Glutamatergic neuron (in vitro differentiated cells): ENCODE measurements at places on chromosomes 4 and X.

- no peak for DNase-seq
Measured at GRCh38 chr4:13918110-13918509, 290.6 kb upstream of the BOD1L1 start.

DNA sequence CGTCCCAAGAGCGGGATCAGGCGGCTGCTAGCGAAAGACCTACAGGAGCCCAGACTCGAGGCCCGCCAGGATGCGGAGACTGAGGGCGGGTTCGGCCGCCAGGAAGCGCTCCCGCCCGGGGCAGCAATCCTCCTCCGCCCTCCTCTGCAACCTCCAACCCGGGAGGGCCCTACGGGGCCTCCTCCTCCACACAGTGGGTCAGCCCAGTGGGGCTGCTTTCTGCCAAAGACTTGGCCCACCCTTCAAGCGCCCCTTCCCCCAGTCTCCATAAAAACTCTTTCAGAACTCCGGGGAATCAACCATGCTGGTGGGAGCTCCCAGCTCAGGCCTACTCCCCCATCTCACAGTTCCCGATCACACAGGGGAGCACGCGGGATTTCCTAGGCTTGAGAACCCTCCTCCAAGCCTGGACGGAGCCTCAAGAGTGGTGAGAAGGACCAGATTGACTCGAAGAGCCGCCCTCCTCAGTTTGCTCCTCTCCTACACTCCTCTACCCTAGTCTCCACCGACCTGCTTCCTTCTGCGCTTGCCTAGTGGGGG is 77.5 kb downstream of the RLIM start:
- peak; percentile 11 for DNase-seq

GRCh38 chr4:158613046-158613445 is 58.6 kb downstream of the C4orf46 start:
- no peak for DNase-seq

GRCh38 chr4:85681921-85682320 is 207.0 kb downstream of the ARHGAP24 start:
- no peak for DNase-seq
